ENCODE measurements at places on chromosomes 3 and 15. TPM values are rescaled to one million over a fixed set of nuclear protein-coding genes. Genes with fewer than 3 reads are reported as not detected.

AMT gene
- 1.8 TPM for total RNA-seq

RLBP1 gene
- 3.7 TPM for total RNA-seq

GP5 gene
- not detected for total RNA-seq

CMTM8 gene
- 2.7 TPM for total RNA-seq

LTK gene
- 0.13 TPM for total RNA-seq

C3orf33 gene
- total RNA-seq: 5.0 TPM

ZDHHC23 gene
- total RNA-seq: 3.3 TPM

PLA1A gene
- total RNA-seq: not detected

TRPM1 gene
- total RNA-seq: not detected

CPB1 gene
- total RNA-seq: not detected

NR2E3 gene
- 0.19 TPM for total RNA-seq

All from A375 (cell line).